ENCODE measurements at places on chromosomes 1 and 21.

- DNase-seq, result peak; percentile 94
Observed at GRCh38 chr1:145823565-145824498, at the start of the genes POLR3C and RNF115. Gene POLR3C (plus strand): TSS chr1:145824200. CDS start chr1:145825777, 1,577 bp downstream. Gene RNF115 (minus strand): TSS chr1:145824095. CDS start chr1:145823873, 222 bp downstream.

- DNase-seq, result peak; percentile 44
Observed at GRCh38 chr1:8347635-8348034, 29.7 kb downstream of the SLC45A1 start.

DNA sequence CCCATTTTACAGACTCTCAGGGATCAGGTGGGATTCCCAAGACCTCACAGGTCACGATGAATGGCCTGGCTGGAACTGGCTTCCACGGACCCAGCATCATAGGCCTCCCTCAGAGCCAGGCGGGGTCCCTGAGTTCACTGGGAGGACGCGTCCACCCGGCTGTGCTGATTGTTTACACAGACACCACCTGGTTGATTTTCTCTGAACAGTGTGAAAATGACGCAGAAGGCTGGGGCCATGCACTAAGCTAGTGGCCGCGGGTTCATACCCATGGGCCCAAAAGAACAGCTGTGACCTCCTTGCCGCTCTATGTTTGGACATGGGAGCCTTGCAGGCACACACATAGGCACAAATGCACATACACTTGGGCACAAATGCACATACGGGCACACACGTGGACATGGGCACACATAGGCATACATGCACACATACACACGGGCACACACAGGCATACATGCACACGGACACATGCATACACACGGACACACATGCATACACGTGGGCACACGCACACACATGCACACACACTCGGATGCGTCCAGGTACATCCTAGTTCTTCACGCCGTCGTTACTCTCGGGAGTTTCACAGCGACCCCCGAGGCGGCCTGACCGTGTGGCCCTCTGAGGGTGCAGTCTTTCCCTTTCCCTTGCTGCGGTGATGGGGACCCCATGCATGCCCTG is 23.2 kb downstream of the CSTB start:
- no peak for DNase-seq

GRCh38 chr1:10658396-10659066 is 137.9 kb downstream of the CASZ1 start:
- no peak for DNase-seq

DNA sequence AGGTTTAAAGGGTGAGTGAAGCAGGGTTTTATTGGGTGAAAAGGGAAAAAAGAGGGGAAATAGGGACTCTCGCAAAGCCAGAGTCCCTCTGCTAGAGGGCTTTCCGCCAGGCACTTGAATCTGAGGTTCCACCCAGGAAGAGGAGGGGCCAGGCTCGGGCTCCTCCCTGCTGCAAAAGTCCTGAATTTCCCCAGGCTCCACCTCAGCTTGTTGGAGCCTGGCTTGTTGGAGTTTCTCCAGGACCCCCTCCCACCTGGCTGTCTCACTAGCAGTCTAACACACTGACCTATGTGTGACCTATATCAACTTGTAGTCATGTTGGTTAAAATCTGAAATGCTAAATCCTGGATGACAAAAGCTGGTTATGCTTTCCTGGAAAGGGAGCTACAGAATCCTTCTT is 25.5 kb downstream of the GBP2 start:
- no peak for DNase-seq

DNA sequence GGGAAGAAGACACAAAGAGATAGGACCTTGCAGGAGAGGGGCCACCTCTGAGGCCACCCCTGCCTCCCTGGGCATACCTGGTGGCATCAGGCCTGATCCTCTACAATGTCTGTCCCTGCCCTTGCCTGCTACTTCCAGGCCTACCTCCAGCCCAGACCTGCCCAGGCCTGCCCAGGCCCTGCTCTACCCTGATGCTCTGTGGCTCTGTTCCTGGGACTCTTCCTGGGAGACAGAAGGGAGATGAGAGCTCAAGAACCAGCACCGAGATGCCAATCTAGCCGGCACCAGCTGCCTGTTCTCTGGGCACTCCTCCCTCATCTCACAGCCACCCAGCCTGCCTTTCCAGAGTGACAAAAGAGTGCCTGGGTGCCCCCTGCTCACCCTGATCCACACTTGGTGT is 2.7 kb downstream of the CELF3 start:
- DNase-seq, result no peak

DNA sequence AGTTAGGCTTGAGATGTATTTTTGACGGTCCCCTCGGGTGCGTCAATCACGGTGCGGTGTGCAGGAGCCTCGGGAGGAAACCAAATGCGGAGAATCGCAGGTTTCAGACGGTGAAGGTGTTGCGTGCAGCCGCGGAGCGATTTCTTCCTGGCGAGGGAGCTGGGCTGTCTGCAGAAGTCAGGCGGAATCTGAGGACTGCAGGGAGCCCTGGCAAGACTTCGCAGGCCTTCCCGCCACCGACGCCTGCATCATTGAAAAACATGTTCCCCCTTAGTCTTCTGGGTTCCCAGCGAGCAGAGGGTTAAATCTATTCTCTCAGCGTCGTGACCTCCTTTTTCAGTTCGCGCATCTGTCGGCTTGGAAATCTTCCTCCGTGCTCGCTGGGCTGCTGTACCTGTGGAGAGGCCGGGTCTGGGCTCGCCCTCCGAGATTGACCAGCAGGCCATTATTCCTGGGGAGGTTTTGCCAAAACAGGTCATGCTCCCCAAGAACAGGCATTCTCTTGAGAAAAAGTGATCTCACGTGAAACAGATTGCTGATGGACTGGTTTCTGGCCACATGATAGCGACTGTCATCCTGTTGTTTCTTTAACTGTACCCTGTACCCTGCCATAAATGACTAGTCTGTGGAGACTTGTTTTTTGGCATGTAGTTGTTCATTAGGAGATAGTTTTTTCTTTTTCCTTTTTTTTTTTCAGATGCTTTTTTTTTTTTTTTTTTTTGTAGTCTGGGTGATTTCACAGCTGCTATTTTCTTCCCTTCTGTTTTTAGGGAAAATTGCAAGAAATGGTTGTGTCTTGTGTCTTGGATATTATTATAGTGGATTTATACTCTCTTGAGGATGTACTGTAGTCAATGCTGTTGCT is 894 bp downstream of the EPB41 start:
- DNase-seq, result peak; percentile 49

DNA sequence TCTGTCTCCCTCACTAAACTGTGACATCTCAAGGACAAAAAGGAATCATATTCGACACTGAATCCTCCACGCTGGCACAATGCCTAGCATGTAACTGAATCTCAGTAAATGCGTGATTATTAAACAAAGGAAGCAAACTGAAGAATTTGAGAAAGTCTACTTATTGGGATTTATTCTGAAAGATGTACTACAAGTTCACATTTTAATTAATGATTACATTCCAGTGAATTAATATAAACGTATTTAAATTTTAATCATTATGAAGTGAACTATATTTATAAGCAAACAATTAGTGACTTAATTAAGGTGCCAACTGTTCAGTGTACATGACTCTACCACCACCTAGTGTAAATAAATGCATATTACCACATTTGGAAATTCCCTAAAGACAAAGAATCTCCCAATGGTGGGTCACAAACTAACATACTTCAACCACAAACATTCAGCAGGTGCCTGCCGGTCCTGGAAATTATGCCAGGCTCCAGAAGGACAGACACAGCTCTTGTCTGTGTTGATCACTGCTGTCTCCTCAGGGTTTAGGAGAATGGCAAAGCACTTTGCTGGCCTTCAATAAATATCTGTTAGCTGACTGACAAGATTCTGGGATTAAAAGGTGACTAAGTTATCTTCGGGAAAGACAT is 56.3 kb downstream of the SMYD3 start:
- DNase-seq, result peak; percentile 19

DNA sequence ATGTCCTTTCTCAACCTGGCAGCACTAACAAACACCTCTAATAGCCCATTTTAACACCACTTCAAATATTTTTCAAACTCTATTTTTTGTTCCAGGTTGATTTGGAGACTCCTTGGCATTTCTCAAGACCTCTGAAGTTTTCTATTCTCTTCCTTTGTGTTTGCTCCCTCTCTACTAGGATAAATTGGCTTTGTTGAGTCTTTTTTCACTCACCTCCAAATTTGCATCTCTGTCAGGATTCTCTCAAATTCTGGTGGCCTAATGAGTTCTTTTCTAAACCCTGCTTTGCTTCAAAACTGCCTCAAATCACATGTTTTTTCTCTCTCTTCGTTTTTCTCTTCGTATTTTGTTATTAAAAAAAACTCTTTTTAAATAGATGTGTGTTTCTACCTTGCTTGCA is 582.2 kb upstream of the ADGRL4 start:
- DNase-seq, result no peak

DNA sequence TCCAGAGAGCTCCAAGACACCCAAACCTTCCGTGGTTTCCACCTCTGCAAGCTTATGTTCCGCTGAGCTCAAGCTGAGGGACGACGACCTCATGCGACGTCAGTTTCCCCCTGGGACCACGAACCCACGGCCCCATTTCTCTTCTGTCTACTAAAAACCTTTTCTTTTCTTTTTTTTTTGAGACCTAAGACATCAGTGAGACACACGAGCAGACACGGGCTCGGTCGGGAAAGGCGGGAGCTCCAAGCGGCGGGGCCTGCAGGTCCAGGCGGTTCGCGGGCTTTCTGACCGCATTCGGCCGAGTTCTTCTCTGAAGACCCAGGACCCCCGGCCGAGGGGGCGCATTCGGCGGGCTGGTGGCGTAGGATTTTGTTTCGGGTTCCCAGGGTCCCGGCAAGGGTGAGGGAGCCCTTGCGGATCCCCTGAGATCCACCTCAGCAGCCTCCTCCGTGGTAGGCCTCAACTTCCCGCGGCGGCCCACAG is 402 bp downstream of the C21orf58 start:
- no peak for DNase-seq

DNA sequence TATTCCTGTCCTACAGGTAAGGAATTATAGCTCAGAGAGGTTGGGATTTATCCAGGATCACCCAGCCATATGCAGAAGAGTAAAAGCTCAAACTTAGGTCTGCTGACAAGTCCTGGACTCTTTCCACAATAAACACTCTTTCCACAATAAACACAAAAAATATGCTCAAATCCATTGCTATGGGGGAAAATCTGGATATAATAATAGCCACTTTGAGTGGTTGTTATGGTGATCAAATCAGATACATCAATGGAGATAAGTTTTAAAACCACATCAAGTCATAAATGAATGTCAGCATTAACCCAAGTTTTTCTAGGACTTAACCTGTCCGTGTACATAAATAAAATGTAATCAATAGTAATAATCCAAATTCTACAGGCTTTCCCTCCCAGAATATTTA is 22.3 kb upstream of the TTF2 start:
- DNase-seq, result no peak

DNA sequence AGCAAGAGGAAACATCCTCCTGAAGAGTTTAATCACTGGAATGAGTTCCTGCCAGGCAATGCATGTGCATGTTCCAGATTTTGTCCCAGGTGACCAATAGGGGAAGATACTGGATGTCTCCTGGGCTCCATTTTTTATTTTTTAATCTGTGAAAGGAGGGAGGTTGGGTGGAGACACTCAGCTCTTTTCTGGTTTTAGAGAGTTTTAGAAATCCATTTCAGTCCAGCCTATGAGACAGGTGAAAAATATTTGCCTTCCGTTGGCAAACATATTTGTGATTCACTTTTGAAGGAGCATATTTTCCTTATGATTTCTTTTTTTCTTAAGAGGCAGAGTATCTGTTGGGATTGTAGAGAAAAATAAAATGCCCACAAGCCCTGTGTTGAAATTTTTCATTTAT is 70.7 kb downstream of the ABCA4 start:
- peak; percentile 66 for DNase-seq
